Right renal pelvis (tissue), 4 donors: ENCODE measurements at places on chromosomes 13 and 19.

DNA sequence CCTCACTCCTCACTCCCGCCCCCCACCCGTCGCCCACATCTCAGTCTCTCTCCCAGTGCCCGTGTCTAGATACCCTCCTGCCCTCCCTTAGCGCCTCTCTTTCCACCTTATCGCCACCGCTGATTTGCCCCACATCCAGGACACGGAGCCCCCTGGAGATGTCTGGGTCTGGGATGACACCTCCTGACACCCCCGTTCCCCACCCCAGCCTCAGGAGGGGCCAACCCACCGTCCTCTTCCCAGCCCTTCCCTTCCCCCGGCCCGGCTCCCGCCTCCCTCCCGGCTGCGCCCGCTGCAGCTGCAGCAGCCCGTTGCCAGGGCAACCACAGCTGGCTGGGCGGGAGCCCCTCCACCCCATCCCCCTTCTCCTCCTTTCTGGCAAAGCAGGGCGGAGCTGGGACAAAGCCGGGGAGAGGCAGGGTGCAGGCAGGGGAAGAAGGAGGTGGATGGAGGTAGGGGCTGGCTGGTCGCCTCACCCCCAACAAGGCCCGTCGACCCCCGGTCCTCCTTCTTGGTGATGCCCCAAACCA lies 13.5 kb downstream of the DPF1 start:
- DNase-seq: no peak

- no peak for DNase-seq
Measured at GRCh38 chr19:23778566-23778965, 19.9 kb upstream of the ZNF681 start.

DNA sequence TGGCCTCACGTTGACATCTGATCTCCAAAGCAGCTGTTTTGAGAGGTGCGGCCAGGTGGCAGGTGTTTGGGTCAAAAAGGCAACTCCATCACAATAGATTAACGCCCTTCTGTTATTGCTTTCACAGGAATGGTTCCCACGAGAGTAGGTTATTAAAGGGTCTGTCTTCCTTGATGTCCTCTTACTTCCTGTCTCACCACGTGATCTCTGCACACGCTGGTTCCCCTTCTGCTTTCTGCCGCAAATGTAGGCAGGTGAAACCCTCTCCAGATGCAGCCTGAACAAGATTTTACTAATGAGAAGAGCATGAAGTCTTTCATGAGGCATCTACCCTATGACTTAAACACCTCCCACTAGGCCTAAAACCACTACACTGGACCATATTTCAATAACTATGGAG lies 22.8 kb upstream of the ZNF564 start:
- DNase-seq: no peak

DNA sequence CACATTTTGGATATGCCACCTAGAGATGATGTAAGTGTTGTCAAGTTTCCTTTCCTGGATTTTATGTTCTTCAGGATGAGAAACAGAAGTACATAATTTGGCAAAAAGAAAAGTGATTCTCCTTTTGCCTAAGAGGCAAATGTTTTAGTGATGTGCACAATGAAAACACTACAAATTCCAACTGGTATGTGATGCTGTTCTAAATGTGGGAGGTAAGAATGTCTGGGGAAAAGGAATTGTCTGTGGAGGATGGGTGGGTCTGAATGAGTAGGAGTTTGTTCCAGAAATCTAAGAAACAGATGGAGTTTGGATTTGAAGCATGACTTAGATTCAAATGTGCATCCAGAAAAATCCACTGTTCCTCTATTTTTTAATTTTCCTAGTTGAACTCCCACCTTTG lies 473.6 kb upstream of the SPRY2 start:
- no peak for DNase-seq

DNA sequence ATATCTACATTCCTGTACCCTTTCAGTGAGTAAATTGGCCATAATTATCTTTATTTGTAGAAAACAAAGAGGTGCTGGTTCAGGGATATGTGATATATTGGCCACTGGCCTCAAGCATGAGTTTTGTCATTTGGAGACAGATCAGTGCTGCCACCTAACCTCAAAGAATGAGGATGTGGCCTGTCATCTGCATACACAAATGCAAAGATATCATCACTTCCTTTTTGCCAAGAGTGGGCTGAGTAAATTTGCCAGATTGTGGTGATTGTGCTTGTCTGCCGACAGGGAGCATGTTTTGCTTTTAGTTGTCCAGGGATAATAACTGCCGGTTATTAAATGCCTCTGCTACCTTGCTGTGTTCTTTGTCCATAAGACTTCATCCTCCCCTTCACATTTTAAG lies 44.2 kb downstream of the WASF3 start:
- DNase-seq: no peak

- DNase-seq: no peak
Measured at GRCh38 chr19:6079107-6079506, 31.2 kb downstream of the RFX2 start.

DNA sequence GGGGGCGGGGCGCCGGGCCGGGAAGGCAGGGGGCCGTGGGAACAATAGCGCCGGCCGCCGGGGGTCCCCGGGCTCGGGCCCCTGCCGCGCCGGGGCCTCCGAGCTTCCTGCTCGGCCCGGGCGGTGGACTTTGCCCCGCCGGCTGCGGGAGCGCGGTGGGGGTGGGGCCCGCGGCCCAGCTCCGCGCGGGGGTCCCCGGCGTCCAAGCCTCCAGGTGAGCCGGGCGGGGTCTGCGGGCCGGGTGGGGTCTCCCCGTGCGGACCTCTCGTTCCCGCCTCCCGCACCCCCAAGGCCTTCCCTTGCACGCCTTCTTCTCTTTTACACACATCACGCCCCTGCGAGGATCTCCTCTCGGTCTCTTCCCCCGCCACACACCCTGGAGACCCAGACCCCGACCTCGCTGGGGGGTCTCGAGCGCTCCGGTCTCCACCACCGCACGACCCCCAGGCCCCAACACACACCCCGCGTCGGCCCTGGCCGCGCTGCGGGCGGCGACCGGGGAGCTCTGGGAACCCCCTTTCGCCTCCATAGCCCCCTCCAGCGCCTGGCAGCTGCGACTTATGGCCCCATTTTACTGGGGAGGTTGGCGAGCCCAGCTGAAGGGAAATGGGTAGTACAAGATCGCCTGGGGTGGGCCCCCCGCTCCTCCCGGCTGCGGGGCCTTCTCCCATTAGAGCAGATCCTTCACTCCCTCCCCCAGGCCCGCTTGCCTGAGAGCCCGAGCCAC lies 711 bp downstream of the CAMSAP3 start:
- no peak for DNase-seq

- DNase-seq: no peak
Measured at GRCh38 chr13:22126433-22127021, 455.7 kb downstream of the FGF9 start.

DNA sequence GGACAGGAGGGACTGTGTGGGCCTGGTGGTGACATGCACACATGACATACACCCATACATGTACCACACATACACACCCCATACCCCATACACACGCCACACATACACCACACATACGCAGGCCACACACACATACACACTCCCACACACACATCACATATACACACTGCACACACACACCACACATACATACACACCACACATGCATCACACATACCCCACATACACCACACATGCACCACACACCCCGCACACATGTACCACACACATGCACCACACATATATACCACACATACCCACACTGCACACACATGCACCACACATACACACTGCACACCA lies 76.5 kb upstream of the KCTD15 start:
- no peak for DNase-seq

DNA sequence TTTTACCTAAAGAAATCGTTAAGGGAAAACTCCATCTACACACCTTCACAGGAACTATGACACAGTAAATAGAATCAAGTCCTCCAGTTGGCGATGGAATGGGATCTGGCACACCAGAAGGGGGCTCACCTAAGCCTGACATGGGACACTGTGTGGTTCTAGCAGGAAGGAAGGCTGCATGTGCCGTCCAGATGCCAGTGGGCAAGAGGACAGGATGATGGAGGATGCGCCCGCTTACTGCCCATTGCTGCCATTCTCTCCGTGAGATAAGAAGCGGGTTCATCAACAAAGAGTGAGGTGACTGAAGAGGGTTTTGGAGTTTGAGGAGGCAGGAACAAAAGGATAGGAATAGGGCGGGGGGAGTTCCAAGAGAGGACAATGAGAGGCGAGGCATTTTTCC lies 2.9 kb upstream of the CYP2F1 start:
- DNase-seq: no peak

DNA sequence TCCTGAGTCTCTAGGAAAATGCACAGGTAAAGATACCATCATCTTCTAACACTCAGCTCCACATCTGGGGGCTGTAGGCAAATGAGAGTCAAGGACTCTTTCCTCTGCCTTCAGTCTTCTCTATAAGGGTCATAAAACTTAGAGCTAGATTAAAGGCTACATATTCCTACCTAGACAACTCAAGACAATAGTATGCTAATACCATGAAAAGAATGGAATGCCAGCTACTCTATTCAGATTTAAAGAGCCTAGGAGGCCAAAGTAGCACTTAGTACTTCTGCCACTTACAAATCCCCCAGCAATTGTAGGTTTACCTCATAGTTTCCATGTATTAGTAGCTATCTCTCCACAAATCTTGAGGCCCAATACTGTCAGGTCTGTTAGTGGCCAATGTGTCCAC lies 453.0 kb downstream of the SLITRK5 start:
- DNase-seq: no peak

GRCh38 chr19:32676895-32677359 lies 1.3 kb downstream of the RGS9BP start:
- no peak for DNase-seq

GRCh38 chr13:73960474-73960873 lies 173.7 kb downstream of the KLF12 start:
- DNase-seq: no peak

- DNase-seq: peak; percentile 55
Measured at GRCh38 chr13:35978607-35979316, 152.4 kb downstream of the DCLK1 start.

- no peak for DNase-seq
Measured at GRCh38 chr13:98517576-98518310, 59.2 kb downstream of the STK24 start.

- no peak for DNase-seq
Measured at GRCh38 chr13:74073274-74073673, 60.9 kb downstream of the KLF12 start.

- DNase-seq: no peak
Measured at GRCh38 chr19:12580180-12580694, 29.0 kb upstream of the ZNF564 start.

DNA sequence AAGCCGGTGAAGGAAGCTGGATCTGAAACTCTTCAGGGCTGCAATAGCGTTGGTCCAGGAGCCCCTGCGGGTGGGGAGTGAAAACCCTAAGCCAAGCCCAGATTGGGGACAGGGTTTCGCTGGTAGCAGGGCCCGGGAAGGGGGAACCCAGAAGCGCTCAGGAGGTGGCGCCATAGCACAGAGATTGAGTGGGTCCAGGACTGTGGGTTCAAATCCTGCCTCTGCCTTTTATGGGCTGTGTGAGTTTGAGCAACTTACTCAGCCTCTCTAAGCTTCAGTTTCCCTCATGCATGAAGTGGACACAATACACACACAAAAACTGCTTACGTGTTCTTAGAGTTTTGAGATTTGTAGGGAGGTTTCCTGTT lies 8.3 kb upstream of the SYCN start:
- DNase-seq: no peak

DNA sequence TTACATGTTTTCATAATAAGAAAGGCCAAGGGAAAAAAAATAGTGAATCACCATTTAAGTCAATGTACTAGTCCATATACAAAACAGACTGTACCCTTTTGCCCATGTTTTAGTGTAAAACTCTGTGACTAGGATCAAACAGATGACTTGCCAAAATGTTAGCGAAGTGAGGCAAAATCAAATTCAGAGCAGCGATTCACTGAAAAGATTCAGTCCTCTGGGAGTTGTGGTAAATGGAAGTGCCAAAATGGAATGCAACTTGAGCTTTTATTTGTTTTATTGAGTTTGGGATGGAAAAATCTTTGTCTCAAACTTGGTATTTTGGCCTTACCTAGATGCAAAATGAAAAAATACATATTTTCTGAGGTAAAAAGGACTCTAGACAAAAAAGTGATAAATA lies 9.1 kb downstream of the CDADC1 start:
- no peak for DNase-seq

DNA sequence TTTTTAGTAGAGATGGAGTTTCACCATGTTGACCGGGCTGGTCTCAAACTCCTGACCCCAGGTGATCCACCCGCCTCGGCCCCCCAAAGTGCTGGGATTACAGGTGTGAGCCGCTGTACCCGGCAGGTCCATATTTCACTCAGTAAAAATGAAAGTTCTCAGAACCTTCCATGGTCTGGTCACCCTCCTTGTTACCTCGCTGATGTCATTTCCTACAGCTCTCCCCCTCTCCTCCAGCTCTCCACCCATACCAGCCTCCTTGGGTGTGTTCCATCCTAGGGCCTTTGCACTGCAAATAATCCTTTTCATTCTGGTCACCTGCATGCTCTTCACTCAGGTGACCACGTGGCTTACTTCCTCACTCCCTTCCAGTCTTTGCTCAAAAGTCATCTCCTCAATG lies 78.2 kb upstream of the TNFSF11 start:
- DNase-seq: no peak

GRCh38 chr19:18817574-18817973 lies 14.2 kb upstream of the UPF1 start:
- no peak for DNase-seq

- no peak for DNase-seq
Measured at GRCh38 chr13:86710013-86710412, 910.8 kb upstream of the SLITRK6 start.

GRCh38 chr13:100650326-100650725 lies 24.3 kb downstream of the TMTC4 start:
- DNase-seq: no peak

GRCh38 chr13:50908371-50908770 lies 1.2 kb upstream of the RNASEH2B start:
- no peak for DNase-seq

- DNase-seq: no peak
Measured at GRCh38 chr19:1917146-1917545, 11.9 kb downstream of the ADAT3 start.

GRCh38 chr13:74406420-74406819 lies 272.2 kb upstream of the KLF12 start:
- DNase-seq: no peak

DNA sequence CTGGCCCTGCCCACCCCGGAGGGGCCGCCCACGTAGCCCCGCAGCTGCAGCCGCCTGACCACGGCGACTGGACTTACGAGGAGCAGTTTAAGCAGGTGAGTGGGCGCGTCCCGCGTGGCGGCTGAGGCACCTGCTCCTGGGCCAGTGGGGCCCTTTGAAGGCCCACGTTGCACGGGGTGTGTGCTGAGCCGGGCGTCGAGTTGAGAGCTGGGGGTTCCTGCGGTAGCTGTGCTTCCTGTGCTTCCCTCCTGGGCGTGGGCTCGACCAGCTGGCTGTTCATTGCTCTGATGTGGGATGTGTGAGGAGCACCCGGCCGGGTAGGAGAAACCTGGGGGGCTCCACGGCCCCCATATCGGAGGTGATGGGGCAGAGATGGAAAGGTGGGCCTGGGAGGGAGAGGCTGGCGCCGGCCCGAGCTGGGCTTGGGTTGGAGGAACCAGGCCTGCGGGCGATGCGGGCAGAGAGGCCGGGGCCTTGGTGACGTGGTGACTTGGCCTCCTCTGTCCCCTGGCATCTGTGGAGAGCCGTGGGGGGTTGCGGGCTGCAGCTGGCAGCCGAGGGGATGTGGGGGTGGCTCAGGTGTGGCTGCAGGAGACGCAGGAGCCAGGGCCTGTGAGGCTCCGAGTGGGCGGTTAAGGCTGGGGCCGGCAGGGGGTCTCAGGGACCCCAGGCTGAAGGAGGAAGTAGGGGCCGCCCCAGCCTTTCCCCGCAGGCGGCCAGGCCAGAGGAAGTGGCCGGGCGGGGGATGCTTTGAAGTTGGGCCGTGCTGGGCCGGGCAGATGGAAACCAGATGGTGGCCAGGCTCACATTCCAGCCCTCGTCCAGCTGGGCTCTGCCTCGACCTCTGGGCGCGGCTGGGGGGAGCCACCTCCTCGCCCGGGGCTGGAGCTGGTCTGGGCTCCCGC lies 7.1 kb downstream of the ARID3A start:
- no peak for DNase-seq

- DNase-seq: no peak
Measured at GRCh38 chr13:32092496-32092895, 60.9 kb downstream of the FRY start.
